ENCODE measurements at places on chromosomes 13 and 19.

GRCh38 chr19:10468133-10468532 lies 35.0 kb downstream of the KEAP1 start:
- DNase-seq, result no peak

GRCh38 chr19:4983346-4984105 lies 14.6 kb downstream of the KDM4B start:
- no peak for DNase-seq

GRCh38 chr19:52237771-52238400 lies 31.5 kb upstream of the ZNF766 start:
- DNase-seq, result peak; percentile 53

DNA sequence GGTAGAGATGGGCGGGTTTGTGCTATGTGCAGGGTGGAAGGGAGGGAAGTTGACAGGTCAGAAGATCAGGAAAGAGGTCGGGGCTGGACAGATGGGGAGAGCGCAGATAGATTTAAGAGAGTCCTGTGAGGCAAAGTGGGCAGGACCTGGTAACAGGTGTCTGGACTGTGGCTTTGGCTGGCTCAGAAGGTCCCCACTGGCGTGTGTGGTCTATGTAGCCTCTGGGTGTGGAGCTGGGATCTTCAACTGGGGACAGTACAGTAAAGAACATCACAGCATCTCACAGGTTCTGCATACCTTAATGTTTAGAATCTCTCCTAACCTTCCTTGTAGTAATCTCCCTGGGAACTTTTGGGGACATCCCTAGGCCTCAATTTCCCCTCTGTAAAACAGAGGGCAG lies 17.7 kb downstream of the CKM start:
- no peak for DNase-seq

GRCh38 chr13:75762076-75762937 lies 126.2 kb downstream of the LMO7 start:
- peak; percentile 74 for DNase-seq

- no peak for DNase-seq
Measured at GRCh38 chr13:60969656-60970055, 446.0 kb downstream of the PCDH20 start.

- DNase-seq, result peak; percentile 19
Measured at GRCh38 chr19:49362048-49362928, at the start of gene TEAD2. Gene TEAD2 (minus strand): TSS chr19:49362416. CDS start chr19:49360075, 2,341 bp downstream.

GRCh38 chr13:36673838-36674326 lies at the start of gene SERTM1:
Gene SERTM1 (plus strand): TSS chr13:36674020. CDS start chr13:36695079, 21,059 bp downstream.
- DNase-seq, result peak; percentile 8

GRCh38 chr13:21938636-21939035 lies 267.8 kb downstream of the FGF9 start:
- DNase-seq, result no peak

GRCh38 chr13:113668491-113668971 lies 1.5 kb downstream of the GRK1 start:
- DNase-seq, result no peak

- DNase-seq, result no peak
Measured at GRCh38 chr13:62087124-62087523, 671.5 kb upstream of the PCDH20 start.

GRCh38 chr19:48501494-48502349 lies 9.9 kb downstream of the LMTK3 start:
- DNase-seq, result peak; percentile 67

GRCh38 chr19:51710163-51710562 lies 13.6 kb downstream of the HAS1 start:
- peak; percentile 74 for DNase-seq

DNA sequence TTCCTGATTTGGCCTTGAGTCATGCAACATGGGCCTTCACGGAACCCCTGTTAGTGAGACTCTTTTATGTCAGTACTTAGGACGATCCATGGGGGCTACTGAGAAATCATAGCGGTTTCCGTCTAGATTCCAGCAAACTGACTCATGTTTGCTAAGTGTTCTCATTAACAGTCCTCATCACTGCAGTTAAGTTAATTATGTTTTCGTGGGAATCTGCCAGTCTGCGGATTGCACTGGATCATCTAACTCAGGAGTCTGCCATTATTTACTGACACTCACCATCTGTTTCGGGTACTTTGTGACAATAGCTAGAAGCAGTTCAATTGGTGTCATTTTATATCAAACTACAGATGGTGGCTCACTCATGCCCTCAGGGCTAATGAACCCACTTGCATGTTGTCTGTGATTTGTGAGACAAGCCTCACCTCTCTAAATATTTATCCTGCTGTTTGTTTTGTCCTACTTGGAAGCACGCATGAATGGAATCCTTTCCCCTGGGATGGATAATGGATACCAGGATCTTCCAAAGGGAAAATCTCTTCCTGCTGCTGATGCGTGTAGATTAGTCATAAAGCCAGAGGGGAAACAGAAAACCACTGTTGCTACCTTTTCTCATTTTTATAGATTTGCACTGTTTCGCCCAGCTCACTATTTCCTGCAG lies 61.8 kb downstream of the RAB20 start:
- no peak for DNase-seq

GRCh38 chr19:15159251-15159650 lies 41.5 kb downstream of the NOTCH3 start:
- peak; percentile 32 for DNase-seq

GRCh38 chr19:52170863-52171320 lies 529 bp downstream of the ZNF836 start:
- DNase-seq, result no peak

GRCh38 chr13:43227721-43228120 lies 204.3 kb downstream of the DNAJC15 start:
- peak; percentile 19 for DNase-seq

GRCh38 chr19:33518541-33518940 lies 3.0 kb downstream of the PEPD start:
- no peak for DNase-seq

- DNase-seq, result no peak
Measured at GRCh38 chr19:35236638-35237400, 8.3 kb upstream of the FAM187B start.

DNA sequence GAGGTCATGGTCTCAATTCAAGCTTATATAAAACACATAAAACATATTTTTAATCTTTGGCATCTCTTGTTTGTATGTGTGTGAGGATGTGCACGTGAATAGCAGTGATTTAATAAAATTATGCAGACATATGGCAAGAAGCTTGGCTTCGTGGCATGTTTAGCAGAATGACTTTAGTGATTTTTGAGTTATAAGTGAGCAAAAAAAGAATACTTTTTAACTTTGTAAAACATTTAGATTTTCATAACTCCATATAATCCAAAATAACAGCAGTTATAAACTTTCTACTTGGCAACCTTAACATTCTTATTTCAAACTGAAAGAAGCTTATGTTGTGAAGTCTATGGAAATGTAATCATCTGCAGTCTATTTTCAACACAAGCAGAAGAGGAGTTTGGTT lies 120.6 kb downstream of the SLITRK1 start:
- no peak for DNase-seq

GRCh38 chr13:26653310-26653709 lies 95.8 kb downstream of the WASF3 start:
- peak; percentile 21 for DNase-seq

DNA sequence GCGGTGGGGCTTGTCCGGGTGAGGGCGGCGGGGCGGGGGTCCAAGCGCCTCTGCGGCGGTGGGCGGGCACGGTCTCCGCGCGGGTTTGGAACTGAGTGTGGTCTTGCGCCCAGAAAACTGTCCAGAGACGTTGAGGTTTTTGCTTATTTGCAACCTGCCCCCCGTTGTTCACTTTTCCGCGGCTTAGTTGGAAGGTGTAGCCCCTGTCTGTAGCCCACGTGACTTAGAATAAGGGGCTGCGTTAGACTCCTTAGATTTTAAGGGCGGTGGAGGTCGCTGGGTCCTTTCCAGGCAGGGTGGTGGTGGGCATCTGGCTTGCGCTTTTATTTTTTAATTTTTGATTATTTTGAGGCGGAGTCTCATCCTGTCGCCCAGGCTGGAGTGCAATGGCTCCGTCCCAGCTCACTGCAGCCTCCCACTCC lies 748 bp downstream of the RPS15 start:
- no peak for DNase-seq

- DNase-seq, result no peak
Measured at GRCh38 chr13:85652491-85652890, 146.7 kb downstream of the SLITRK6 start.

Measured in amniotic epithelial cell (primary cell).